ENCODE measurements at places on chromosomes 1 and 21.

- DNase-seq = no peak
These were observed 61.5 kb downstream of the SIPA1L2 start for GRCh38 chr1:232568331-232568852.

DNA sequence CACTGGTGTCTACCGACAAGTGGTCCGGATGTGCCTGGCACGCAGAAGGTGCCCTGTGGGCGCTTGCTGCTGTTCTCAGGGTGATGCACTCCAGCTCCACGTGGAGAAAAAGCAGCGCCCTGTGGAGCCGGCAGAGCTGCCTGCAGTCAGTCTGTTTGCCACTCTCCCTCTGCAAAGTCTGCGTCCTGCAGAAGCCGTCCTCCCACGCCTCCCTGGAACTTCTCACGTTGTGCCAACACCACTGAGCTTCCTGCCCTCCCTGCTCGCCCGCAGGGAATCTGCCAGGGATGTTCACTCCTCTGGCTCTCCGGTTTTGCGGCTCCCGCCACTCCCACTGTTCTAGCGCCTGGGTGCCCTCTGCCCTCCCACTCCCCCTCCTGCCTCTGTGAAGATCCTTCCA, 19.8 kb upstream of the UBXN10 start:
- no peak for DNase-seq

- peak; percentile 77 for DNase-seq
These were observed 753 bp downstream of the KIF1B start for GRCh38 chr1:10210841-10211804.

- no peak for DNase-seq
These were observed 42.8 kb downstream of the C8A start for GRCh38 chr1:56897150-56898004.

DNA sequence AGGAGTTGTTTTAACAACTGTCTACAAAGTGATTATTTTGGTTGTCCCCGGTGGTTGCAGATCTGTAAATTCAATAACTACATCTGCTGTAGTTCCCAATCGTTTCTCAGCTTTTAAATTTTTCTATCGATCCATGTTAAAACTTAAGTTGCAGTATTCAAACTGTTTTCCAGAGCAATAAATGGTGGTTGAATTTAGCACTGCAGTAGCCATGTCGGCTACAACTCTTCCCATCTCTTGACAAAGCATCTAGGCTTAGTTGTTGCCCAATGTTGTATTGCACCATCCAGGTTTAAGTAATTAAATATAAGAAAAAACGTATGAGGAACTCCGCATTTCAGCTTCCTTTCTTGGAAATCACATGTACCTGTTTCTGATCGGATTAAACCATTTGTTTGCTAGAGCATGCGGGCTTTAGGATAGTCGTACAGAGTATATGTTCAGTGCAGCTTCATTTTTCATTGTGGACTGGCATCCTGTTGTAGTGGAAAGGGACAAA, 996 bp downstream of the CNIH4 start:
- DNase-seq = peak; percentile 30
